ENCODE measurements at places on chromosomes 2 and 18.

DNA sequence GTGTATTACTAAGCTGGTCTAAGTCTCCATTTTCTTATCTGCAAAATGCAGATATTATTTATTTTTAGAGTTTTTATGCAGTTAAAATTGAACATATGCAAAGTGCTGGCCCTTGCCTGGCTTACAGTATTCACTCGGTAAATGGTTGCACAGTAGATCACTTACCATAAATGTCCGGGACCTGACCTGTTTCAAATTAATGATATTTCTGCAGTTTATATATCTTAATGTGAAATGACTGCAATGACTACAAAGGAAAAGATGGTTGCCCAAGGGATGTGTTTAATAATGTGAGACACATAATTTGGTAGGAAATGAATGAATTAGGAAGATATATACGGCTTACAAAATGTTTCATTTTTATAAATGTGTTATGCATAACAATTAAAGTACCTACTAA lies 37.1 kb downstream of the LRRC30 start:
- DNase-seq, result no peak

- no peak for DNase-seq
Observed at GRCh38 chr2:1716441-1716840, 27.9 kb downstream of the PXDN start.

- no peak for DNase-seq
Observed at GRCh38 chr2:39146630-39147029, 25.8 kb upstream of the SOS1 start.

DNA sequence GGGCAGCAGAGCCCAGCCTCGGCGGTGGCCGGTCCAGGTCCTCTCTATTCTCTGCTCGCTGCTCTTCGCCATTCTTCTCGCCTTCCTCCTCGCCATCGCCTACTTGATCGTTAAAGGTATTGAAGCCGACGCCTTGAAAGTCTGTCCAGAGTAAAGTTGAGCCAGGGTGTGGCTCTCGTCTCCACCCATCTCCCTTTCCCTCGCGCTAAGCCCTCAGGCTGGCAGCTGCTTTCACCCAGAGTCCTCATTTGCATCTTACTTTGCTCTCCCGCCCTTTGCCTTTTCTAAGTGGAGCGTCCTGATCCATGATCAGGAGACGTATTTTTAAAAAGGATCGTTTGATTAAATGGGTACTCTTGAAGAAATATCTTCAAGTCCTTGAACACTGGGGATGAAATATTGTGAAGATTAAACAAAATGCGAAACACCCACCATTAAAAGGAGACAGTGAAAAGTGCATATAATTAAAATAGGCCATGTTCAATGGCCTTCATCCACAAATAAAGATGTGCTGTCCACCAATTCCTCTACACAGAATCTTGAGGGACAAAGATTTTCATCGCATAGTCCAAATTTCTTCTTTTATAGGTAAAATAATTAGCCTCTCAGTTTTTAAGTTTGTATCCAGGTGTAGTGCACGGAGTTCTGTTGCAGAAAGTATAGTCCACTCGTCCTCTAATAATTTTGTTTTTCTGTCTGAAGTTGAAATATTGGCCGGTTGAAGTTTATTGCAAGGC lies 657 bp downstream of the ARL6IP6 start:
- DNase-seq, result no peak

DNA sequence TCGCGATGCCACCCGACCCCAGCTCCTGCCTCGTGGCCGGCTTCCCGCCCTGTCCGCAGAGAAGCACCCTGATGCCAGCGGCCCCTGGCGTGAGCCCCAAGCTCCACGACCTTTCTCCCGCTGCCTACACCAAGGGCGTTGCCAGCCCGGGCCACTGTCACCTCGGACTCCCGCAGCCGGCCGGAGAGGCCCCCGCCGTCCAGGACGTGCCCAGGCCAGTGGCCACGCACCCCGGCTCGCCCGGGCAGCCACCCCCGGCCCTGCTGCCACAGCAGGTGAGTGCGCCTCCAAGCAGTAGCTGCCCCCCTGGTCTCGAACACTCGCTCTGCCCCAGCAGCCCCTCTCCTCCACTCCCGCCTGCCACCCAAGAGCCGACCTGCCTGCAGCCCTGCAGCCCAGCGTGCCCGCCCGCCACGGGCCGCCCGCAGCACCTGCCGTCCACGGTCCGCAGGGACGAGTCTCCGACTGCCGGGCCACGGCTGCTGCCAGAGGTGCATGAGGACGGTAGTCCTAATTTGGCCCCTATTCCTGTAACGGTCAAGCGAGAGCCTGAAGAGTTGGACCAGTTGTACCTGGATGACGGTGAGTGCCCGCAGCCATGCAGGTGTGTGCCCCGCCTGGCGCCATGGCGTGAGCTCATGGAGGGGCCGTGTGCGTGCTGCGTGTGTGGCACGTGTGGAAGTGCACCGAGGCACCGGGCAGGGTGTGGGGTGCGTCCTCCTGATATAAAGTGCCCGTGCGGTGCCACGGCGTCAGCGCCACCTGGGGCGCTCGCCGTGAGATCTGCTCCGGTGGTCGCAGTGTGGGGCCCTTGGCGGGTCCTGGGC lies 90.8 kb downstream of the NFATC1 start:
- DNase-seq, result no peak
